ENCODE measurements at places on chromosomes 1 and 21. TPM values are rescaled to one million over a fixed set of nuclear protein-coding genes. Genes with fewer than 3 reads are reported as not detected.

The MYOG gene
- total RNA-seq: not detected

The RGS13 gene
- total RNA-seq: not detected

The CHRM3 gene
- total RNA-seq: under 0.01 TPM

The ATAD3C gene
- total RNA-seq: not detected

The SH2D1B gene
- total RNA-seq: not detected

The NR1I3 gene
- not detected for total RNA-seq

The JAM2 gene
- 2.0 TPM for total RNA-seq

The MAP10 gene
- 0.96 TPM for total RNA-seq

The SMIM1 gene
- not detected for total RNA-seq

The CA6 gene
- total RNA-seq: not detected

The IGSF5 gene
- total RNA-seq: not detected

The NCSTN gene
- total RNA-seq: 75.0 TPM

The CNKSR1 gene
- total RNA-seq: 0.19 TPM

The CLEC20A gene
- not detected for total RNA-seq

The PTPN7 gene
- total RNA-seq: not detected

The TFF2 gene
- not detected for total RNA-seq

The KCNA3 gene
- total RNA-seq: 0.28 TPM

The FAM151A gene
- total RNA-seq: not detected

The FAM131C gene
- 0.28 TPM for total RNA-seq

The OR10X1 gene
- total RNA-seq: not detected

The SPOCD1 gene
- 44.0 TPM for total RNA-seq

The AADACL4 gene
- total RNA-seq: not detected

The PLPP3 gene
- total RNA-seq: 110 TPM

The ACAP3 gene
- 33.0 TPM for total RNA-seq

The CD1B gene
- total RNA-seq: not detected

The ADORA1 gene
- total RNA-seq: 0.38 TPM

The SAMD11 gene
- 4.5 TPM for total RNA-seq

The FCAMR gene
- total RNA-seq: not detected

The SIPA1L2 gene
- 5.1 TPM for total RNA-seq

Data from regular cardiac myocyte (primary cell).